ENCODE measurements at places on chromosomes 3 and 15.

GRCh38 chr15:85388566-85389305 is 8.3 kb downstream of the AKAP13 start:
- no peak for DNase-seq

DNA sequence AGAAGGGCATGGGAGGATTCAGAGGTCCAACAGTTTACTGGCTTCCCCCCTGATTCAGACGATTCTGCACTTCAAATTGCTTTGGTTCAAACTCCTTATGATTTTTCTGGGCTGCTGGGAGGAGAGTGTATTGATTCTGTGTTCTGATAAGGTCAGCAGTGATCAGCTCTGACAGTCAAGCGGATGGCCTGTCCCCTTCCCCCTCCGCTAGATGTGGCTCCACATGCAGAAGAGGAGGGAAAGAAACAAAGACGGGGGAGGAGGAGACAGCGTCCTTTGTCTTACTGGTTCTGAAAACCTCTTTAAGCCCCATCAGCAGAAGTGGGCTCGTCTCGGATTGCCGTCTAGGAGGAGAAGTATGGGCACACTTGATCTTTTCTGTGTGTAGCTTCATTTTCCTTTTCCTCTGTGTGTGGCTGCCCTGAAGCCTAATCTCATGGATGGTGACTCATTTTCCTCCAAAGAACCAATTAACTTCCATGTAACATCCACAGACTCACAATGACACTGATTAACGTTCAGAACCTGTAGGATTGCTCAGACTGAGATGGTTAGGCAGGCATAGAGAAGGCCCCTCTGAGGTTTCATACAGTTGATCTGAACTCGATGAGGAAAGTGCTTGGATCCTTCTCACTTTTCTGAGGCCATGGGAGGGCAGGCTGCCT is 162.4 kb upstream of the PPP2R3A start:
- no peak for DNase-seq

GRCh38 chr15:63489352-63489751 is 15.0 kb upstream of the USP3 start:
- DNase-seq, result no peak

DNA sequence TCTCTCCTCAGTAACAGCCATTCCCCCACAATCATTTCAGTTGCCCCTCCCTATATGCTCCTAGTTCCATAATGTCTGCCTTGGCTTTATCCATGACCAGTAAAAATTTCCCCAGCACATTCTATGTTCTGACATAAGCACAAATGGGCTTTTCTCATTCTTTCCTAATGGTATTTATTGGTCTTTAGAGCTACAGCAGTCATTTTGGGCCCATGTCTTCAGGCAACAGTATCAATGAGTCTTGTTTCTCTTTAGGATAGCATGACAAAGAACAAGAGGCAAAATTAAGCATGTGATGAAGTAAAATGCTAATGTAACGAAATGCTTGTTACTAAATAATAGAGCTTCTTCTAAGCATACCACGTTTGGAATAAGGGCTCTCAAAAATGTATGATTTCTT is 8.2 kb downstream of the DPP8 start:
- DNase-seq, result no peak

All from hematopoietic multipotent progenitor cell (in vitro differentiated cells).